ENCODE measurements at places on chromosomes 1 and 21.

- no peak for DNase-seq
Observed at GRCh38 chr1:212101735-212102134, 66.2 kb downstream of the DTL start.

DNA sequence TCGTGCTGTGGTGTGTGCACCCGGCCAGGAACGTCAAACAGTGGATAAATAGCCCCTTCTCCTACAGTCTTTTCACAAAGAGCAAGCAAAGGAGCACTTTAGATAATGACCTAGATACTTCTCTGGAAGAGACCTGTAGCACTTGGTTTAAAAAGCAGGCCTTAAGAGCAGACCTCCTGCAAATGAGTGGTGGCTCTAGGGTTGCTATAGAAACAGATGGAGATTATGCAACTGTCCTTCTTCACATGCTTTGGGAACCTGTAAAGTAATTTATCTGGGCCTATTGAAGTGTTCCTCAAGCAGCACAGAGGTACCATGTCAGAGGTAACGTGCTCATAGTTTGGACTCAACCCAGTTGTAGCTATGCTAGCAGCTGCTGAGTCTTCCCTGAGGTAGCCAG, 208.2 kb upstream of the KIAA0040 start:
- DNase-seq = no peak

DNA sequence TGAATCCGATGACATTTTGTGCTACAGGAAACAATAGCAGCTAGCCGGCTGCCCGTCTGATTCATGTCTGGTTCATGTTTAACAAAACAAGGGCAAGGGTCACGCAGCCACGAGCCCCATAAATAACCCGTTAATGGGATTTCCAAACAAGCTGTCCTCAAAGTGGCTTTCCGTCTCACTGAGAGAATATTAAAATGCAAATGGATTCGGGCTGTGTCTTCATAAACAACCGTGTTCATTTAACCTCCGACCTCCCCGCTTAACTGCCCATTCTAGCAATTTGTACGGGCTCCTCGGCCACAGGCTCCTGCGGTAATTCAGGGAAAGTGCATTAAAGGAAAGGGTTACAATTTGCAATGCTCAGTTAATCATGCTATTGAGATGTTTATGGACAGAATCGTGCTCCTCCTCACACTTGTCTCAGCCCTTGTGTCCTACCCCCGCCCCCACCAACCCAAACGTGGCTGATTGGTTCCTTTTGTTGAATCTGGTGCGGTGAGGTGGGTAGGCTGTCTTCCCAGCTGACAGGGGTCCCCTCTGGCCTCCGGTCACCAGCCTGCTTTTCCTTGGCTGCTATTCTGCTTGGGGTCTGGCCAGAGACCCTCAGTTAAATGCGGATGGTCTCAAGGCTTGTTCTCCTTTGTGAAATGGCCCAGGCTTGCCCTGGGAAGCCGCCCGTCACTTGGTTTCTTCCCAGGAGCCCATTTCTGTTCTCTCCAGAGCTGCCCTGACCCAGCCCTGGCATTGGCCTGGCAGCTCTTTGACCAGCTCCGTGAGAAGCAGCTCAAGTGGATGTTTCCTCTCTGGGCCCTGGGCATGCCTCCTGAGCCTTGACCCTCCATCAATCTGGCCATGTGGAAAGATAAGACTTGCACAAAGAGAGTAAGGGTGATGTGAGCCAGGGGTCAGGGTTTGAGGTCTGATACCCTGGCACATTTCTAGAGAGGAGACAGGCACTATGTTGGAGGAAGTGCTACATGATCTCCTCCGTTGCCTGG, 200.7 kb upstream of the POU3F1 start:
- no peak for DNase-seq

DNA sequence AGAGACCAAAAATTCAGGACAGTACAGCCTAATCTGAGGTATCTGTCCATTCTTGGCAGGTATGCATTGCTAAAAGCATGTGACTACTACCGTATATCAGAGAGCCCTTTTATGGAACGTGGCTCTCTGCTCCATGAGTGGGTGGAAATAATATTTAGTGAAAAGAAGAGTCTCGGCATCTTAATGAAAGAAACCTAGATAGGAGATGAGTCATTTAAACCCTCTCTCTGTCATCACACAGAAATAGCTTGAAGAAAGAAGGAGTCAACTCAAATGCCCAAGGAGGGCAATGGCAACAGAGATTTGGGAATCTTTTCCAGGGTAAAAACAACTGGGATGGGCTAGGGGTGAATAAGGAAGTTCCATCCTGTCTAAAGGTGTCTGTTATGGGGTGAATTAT, 528.2 kb downstream of the SMYD3 start:
- no peak for DNase-seq

- DNase-seq = no peak
Observed at GRCh38 chr1:26861889-26862378, 1.0 kb upstream of the SFN start.

All from spleen (tissue), 13 donors.